Stimulated activated CD4-positive, alpha-beta T cell treated with anti-CD3 and anti-CD28 coated beads, Interleukin-1b, Interleukin-23, amount 100 ng/mL, for 1 hour (primary cell): ENCODE measurements at places on chromosomes 5 and 9.

- DNase-seq = no peak
Observed at GRCh38 chr9:111481885-111482636, 2.1 kb downstream of the ECPAS start.

- DNase-seq = no peak
Observed at GRCh38 chr9:33211695-33212393, 28.1 kb upstream of the SPINK4 start.

DNA sequence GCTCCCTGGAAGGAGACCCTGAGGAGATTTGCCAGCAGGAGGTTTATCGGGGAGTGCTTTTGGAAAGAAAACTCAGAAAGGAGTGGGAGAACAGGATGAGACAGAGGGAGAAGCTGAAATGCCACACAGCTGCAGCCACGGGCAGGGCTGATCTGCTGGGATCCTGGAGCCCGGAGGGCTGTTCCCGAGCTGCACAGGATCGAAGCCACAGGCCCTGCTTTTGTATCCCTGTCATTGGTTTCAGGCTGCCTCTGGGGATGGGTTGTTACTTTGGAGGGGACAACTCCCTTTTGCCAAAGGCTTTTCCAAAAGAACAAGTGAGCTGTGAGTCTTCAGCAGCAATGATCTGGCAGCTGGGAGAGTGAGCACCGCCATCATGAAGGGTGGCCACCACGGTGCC is 152.5 kb upstream of the PTCH1 start:
- no peak for DNase-seq

- DNase-seq = no peak
Observed at GRCh38 chr9:128593039-128593438, 40.7 kb downstream of the SPTAN1 start.

- no peak for DNase-seq
Observed at GRCh38 chr5:60843936-60844905, at the start of gene ELOVL7. TSS of gene ELOVL7 (minus strand) at chr5:60844269. CDS start at chr5:60787397, 56,872 bp downstream.

DNA sequence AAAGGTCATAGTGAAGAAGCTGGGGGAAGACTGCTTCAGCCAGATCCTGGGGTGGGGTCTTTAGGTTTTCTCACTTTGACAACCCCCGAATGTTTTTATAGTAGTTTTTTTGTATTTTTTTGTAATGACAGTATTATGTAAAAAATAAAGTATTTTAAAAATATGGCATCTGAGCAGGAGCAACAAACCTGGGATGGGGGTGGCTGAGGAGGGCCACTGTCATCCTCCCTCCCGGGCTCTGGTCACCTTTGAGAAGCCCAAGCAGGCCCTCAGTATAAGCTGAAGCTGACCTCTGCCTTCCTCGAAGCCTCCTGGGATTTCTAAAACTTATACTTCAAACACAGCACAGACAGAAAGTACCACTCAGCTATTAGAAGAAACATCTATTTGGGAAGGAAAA is 8.7 kb downstream of the DNAJB5 start:
- no peak for DNase-seq

GRCh38 chr9:76352026-76352620 is 42.1 kb downstream of the RFK start:
- no peak for DNase-seq

DNA sequence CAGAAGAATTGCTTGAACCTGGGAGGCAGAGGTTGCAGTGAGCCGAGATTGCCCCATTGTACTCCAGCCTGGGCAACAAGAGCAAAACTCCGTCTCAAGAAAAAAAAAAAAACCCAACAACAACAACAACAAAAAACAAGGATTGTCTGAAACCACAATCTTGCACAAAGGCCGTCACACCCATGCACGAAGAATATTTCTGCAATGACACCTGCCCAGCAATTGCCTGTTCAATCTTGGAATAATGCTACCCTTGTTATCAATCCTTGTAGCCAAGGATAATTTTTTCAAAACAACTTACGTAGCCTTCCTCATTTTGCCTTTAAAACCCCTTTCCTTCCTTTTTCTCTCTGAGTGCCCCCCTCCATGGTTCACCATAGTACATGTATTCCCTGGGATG is 3.7 kb upstream of the CLTB start:
- no peak for DNase-seq

DNA sequence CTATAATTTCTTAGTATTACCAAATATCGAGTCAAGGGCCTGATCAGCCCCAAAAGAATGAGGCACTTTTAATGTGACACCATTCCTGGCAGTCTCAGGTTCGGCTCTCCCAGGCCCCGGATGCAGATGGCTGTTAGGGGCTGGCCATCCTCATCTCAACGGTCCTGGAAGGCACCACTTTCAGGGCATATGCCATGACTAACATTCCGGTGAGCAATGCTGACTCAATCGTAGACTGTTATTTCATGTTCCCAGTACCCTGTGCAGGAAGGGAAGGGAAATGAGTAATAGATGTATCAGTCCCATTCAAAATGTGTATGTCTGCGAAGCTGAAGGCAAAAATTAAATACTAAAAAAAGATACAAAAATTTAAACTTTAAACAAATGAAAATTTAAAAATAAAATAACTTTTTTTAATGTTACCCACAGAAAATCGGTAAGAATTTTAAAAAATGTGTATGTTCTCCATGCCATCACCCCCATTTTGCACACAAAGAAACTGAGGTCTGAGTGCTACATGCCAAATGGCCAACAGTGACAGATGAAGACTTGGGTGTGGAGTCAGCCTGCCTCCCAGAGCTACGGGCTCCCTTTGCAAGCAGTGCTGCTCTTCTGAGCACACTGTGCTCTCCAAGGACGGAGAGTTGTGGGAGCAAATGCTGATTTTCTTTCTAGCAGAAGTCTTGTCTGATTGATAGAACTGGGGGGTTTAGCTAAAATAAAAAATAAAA is 79.0 kb downstream of the GLDC start:
- DNase-seq = no peak

DNA sequence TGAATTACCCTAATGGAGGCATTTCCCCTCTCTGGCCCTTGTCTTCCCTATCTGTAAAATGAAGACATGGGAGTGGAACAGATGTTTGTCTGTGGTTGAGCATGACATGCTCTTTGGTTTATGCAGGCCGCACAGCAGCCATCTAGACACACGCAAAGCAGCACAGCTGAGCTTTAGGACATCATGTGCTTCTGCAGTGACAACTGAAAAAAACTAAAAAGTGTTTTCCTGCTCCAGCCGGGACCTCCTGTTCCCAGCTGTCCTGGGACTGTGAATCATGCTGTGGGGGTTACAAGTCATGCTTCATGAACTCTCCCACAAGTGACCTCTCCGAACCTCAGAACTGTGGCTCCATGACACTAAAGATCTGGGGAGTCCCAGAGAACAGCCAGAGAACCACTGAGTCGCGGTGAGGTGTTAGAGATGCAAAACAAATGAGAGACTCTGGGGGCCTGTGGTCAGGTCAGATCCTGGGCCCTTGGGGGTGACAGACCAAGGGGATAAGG is 1.7 kb downstream of the SMIM3 start:
- no peak for DNase-seq

DNA sequence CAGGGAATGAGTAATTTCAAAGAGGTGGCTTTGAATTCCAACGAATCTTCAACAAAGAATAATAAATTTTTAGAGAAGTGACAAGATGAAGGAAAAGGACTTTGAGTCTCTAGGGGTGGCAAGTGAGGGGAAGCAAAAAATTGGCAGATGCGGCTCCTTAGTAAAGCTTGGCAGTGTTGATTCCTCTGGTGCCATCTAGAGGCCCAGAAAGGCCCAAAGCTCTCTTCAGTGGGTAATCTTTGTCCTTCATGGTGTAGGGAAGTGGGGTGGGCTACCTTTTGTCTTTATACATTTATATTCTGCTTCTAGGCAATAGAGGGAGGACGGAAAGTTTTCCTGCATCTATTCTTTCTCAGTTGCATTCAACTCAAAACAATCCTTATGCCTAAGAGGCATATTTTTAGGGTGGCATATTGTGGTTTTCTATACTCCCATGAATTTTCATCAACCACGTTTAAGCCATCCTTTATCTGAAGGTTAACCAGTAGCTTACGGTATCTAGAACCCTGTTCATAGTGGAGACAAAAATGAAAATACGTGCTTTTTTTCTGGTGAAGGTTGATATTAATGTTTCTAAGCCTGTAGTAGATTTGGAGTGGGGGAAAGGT is 17.5 kb upstream of the ROPN1L start:
- DNase-seq = no peak

GRCh38 chr5:134708301-134708700 is 30.0 kb upstream of the CAMLG start:
- no peak for DNase-seq

DNA sequence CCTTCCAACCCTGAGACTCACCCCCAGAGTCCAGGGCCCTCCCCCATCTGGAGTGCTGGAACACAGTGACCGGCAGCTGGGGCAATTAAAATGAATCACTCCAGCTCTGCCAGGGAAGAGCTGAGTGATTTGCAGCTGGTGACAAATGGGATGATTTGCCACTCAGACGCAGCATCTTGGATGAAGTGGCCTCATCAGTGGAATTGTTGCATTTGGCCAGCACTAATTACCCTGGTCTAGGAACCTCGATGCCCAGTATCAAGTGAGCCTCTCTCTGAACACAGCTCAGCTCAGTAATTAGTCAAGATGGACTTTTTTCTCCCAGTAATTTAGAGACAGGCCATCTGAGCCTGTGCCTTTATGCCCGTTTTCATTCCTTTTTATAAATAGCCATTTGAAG is 259.5 kb downstream of the GRIA1 start:
- DNase-seq = no peak

- DNase-seq = no peak
Observed at GRCh38 chr9:2725898-2726649, 8.8 kb downstream of the KCNV2 start.

DNA sequence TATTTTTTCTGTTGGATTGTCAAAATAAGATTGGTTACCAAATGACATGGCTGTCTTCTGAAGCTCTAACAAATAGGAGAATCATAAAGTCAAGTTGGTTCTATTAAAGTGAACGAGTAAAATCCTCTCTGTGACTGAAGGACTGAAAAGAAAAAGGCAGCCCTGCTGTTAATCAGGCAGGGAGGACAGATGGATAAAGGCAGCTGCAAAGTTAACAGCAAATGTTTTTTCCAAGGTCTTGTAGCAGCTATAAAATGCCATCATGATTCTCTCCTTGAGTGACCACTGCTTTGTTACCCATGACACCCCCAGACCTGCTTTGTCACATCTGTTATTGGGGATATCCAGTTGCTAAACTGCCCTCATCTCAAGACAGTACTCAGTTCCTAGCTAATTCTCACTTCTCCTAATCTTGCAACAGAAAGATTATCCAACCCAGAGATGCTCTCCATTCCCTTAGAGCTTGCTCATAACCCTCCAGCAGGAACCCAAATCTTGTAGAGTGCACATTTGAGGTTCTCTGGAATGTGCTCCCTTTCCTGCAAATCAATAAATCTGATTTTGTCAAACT is 89.7 kb upstream of the PARP8 start:
- DNase-seq = no peak

DNA sequence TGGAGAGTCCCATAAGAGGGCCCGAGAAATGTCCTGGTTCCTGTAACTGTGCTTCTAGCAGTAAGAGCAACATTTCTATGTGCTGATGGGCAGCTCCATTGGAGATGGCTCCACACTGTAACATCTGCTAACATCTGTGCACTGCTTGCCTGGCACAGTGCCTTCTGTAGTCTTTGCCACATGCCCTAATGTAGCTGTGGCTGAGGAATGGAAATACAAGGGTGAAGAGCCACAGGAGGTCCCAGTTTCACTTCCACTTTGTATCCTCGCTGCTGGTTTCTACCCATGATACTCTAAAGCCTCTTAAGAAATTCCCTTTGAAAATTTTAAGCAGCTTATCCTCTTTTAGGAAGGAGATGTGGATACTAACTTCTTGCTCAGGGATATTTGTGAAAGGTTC is 97.4 kb downstream of the HOMER1 start:
- DNase-seq = no peak

DNA sequence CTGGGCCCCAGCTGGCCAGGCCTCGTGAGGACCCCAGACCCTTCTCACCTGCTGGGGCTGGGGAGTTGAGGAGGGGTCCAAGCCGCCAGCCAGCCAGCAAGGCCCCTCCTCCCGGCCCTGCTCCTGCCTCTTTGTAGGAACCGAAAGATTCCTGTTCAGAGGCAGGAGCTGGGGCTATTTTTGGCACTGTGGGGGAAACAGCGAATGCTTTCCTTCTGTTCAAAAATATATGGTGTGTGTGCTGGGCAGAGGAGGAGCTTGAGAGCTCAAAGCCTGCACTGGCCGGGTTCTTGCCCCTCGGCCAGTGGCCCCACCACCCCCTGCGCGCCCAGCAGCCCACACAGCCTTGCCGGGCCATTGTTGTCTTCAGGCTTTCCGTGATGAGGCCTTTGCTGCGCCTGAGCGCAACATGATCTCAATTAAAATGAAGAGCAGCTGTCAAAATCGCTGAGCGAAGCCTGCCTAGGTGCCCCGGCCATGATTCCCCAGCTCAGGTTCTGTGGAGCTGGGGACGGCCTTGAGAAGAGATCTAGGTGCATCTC is 13.4 kb downstream of the NCS1 start:
- DNase-seq = no peak

DNA sequence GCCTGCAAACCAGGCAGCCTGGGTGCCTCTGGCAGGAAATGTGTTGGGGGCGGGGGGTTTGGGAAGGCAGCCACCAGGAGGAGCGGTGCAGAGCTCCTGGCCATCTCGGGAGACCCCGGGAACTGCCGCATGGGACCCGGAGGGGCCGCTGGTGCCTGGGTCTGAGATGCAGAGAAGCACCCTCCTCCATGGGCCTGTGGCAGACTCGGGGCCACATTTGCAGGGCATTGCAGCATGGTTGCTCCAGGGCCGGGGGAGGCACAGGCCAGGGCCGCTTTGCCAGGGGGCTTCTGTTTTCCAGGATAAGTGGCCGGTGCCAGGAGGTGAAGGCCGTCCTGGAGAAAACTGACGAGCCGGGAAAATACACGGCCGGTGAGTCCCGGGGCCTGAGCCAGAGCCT is 1.7 kb downstream of the LCN1 start:
- no peak for DNase-seq

DNA sequence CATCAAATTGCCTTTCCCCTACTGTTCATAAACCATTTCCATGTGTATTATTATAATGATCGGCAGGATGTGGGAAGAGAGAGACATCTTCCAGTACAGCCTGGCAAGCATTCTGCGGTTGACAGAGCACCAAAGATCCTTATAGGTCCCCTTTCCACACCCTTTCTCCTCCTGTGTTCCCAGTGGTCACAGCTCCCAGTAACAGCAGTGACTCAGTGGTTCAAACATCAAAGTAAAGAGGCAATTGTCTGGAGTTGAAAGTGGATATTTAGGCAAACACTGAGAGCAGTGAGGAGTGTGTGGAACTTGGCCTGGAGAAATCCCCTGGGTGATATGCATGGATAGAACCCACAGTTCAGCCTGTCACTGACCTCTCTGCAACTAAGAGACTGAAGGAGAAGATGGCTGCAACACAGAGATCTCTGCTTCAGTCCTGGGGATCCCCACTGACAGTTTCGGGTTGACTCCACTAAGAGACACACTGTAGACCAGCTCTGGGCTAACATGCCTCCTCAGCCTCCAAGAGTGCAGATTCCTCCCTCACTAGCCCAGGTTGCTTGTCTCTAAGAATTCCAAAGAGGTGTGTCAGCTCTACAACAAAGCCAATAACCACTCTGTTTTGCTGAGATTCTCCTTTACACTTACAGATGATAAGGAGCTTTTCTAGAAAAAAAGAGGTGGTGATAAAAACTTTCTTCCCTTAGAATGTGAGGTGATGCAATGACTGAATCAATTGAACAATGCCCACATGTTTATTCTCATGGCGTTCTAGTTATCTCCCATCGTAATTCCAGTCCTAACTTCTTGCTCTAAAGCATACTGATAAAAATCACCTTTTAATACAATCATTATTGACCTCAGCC is 94.4 kb upstream of the IL6ST start:
- no peak for DNase-seq

- no peak for DNase-seq
Observed at GRCh38 chr5:118733394-118733793, 255.0 kb downstream of the DTWD2 start.

GRCh38 chr9:79145442-79145841 is 426.3 kb upstream of the TLE4 start:
- no peak for DNase-seq
